SK-N-MC (cell line): ENCODE measurements at places on chromosomes 6 and 20.
A peak's percentile ranks its signal among the peaks of the same experiment; 100 is the strongest.

GRCh38 chr6:133964052-133964451 lies 11.0 kb downstream of the TBPL1 start:
- no peak for DNase-seq

DNA sequence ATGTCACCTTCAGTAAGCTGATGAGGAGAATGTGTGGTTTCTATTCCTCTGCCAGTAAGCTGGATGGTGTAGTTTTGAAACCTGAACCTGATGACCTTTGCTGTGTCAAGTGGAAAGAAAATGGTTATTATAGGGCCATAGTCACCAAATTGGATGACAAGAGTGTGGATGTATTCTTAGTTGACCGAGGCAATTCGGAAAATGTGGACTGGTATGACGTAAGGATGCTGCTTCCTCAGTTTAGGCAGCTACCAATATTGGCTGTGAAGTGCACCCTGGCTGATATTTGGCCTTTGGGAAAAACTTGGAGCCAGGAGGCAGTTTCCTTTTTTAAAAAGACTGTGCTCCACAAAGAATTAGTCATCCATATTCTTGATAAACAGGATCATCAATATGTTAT lies 2.0 kb downstream of the TDRD6 start:
- no peak for DNase-seq

GRCh38 chr6:11788043-11788442 lies 9.4 kb upstream of the ADTRP start:
- DNase-seq, result no peak

- DNase-seq, result no peak
Observed at GRCh38 chr6:67394254-67394653, 1240.8 kb upstream of the ADGRB3 start.

DNA sequence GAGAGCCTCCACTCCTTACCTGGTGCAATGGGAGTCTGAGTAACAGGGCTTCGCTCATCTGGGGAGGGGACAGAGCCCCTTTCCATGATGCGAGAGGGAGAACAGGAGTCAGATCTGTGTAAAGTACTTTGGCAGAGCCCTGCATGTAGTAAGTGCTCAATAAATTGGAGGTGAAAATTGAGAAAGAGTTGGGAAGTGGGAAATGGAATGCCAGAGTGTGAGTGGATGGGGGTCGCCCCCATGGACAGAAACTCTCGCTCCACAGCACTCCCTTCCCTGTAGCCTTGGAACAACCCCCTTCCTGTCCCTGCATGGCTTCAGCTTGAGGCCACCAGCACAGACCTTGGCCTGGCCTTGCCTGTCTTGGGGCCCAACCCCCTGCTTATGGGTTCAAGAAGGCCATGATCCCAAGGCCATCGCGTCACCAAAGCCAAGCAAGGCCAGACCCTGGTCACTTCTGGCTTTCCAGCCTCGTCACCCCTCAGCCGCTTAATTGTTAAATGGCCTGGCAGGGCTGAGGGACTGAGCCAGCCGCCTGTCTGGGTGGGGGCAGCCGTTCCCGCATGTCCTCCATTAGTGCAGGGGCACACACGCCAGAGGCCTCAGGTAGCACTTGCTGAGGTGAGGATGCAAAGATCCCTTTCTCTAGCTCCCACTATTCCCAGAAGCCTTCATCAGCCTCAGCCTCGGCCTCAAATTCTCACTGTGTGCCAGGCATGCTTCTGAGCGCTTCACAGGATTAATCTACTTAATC lies 93.7 kb upstream of the PTPN1 start:
- no peak for DNase-seq

DNA sequence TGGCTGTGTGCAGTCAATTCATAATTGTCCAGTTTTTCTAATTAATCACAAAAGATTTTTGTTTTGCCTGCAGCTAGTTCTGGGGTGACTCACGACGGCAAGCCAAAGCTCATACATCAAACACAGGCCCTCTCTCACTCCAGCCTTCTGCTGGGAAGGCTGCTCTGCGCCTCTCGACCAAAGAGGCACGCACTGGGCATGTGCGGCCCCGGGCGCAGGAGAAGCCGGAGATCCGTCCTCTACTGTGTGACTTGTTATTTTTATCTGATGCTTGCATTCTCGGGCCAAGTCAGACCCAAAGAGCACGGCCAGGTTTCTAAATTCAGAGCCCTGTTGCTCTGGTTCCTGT lies 98.5 kb downstream of the TFAP2A start:
- DNase-seq, result no peak

GRCh38 chr6:166333172-166333995 lies 9.0 kb downstream of the SFT2D1 start:
- DNase-seq, result no peak

DNA sequence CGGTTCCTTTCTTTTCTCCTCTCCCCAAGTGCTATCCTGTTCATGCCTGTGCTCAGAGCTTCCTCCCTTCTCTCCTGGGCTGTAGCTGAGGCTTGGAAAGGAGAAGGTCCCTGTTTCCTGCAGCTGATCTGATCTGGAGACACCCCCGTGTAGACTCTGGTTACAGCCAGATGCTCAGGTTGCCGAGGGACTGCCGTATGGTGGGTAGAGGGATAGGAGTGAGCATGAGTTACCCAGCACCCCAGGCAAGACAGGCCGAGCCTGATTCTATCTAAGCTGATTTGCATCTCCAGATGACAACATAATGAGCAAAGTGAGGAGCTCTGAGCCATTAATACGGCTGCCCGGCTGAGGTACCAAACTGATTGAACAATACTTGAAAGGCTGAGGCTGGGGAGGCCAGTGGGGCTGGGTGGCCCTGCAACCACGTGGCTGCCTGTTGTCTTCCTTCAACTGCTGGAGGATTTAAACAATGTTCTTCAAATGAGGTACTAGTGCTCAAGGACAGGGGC lies 91.8 kb downstream of the ASXL1 start:
- DNase-seq, result no peak

GRCh38 chr20:59737073-59737666 lies 132.8 kb downstream of the PHACTR3 start:
- no peak for DNase-seq

GRCh38 chr6:35484921-35485392 lies 11.9 kb downstream of the TEAD3 start:
- DNase-seq, result no peak

GRCh38 chr6:139367810-139368351 lies 6.6 kb downstream of the CITED2 start:
- peak; percentile 96 for DNase-seq

DNA sequence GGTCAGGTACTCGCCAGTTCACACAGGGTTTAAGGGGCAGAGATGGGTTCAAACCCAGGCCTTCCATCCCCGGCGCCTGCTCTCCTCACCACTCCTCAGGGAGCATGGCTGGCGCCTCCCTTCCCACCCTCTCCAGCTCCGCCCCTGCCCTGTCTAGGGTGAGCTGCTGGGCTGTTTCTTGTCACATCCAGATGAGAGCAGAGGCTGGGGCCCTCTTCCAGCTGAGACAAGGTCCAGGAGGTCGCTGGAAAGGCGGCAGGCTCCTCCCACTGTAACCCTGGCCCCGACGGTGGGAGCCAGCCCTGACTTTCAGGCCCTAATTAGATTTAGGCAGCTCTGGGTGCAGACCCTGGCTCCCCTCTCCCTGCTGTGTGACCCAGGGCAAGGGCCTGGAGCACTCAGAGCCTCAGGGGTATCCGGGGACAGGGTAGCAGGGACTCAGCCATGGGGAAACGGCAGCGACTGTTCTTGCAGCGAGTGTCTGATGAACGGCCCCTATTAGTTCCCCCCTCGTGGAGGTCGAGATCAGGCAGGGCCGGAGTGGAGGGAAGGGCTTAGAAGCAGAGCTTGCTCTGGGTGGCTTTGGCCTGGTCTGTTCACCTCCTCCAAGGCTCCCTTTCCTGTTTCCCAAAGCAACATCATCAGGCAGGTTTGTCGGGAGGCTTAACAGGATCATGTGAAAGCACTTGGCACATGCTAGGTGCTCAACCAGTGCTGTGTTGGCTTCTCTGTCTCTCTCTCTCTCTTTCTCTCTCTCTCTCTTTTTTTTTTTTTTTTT lies 33.4 kb downstream of the SNAI1 start:
- no peak for DNase-seq

GRCh38 chr20:1171461-1172093 lies 13.2 kb downstream of the TMEM74B start:
- peak; percentile 2 for DNase-seq

- no peak for DNase-seq
Observed at GRCh38 chr20:11219192-11219591, 545.4 kb upstream of the JAG1 start.

DNA sequence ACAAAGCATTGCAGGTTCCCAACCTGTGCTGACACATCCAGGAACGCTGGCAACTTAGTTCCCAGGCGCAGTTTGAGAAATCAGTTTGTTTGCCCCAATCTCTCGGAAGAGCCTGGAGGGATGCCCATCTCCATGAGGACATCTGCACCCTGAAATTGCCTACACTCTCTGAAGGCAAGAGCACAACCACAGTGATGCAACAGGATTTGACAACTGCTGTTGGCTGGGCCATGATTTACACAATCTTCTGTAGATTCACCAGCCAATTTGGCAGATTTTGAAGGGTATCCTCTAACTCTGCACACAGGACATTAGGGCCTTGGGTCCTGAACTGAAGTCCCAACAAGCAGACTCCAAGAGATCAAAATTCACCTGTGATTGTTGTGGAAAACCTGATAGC lies 3.4 kb downstream of the APMAP start:
- DNase-seq, result no peak

- no peak for DNase-seq
Observed at GRCh38 chr20:42510686-42511085, 679.0 kb downstream of the PTPRT start.

GRCh38 chr6:47182291-47182957 lies 127.3 kb downstream of the TNFRSF21 start:
- no peak for DNase-seq

GRCh38 chr6:113103634-113104361 lies 753.3 kb upstream of the MARCKS start:
- no peak for DNase-seq

GRCh38 chr20:53706008-53706465 lies 112.4 kb upstream of the ZNF217 start:
- no peak for DNase-seq

GRCh38 chr6:3142536-3142935 lies 14.8 kb downstream of the TUBB2A start:
- DNase-seq, result no peak

- no peak for DNase-seq
Observed at GRCh38 chr6:157941101-157941863, 40.4 kb upstream of the SYNJ2 start.

DNA sequence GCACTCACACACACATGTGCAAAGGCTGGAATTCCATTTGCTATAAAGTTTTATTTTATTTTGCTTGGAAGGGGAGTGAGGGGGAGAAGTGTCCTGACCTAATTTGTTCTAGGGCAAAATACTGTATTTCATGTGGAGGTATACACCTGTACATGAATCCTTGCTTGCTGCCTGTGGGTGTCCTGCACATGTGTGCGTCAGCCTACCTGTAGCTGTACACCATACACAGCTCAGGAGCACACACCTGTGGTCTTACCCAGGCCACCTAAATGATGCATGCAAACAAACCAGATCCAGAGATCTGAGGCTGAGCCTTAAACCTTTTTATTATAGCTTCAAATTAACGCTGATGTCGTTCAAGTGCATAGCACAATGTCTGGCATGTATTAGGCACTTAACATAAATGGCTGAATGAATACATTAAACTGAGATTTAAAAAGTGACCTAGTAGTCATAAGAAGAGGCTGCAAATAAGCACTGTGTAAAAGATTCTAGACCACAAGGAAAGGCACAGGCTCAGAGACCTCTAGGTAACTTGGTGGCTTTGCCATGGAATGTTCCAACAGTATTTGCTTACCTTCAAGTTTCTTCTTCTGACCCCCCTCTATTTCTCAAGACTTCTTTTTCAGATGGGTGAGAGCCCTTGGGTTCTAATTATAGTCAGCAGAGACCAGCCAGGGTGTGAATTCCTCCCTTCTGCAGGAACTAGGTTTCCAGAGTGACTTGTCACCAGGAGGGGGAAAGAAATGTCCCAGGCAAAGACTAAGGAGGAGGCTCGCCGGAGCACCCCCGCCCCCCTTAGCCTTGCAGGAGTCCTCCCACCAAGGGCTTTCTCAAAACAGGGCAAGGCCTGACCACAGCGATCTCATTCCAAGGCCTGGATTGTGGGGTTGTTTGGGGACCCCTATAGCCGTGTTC lies 13.4 kb downstream of the FOXC1 start:
- DNase-seq, result no peak

DNA sequence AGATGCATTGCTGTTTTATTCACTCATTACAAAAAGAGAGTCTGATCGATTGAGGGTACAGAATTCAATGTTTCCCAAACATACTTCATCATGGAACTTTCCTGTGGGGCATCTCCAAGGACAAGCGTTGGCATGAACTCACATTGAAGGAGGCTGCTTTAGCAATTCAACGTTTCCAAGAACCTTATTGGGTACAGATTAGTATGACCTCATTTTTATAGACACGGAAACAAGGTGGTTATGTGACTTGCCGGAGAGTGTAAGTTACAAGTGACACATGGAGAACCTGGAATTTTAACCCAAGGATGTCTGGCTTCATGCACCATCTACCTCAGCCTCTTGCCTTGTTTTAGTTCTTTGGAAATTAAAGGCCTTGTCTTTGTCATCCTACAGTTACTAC lies 8.8 kb downstream of the GPR31 start:
- DNase-seq, result no peak

DNA sequence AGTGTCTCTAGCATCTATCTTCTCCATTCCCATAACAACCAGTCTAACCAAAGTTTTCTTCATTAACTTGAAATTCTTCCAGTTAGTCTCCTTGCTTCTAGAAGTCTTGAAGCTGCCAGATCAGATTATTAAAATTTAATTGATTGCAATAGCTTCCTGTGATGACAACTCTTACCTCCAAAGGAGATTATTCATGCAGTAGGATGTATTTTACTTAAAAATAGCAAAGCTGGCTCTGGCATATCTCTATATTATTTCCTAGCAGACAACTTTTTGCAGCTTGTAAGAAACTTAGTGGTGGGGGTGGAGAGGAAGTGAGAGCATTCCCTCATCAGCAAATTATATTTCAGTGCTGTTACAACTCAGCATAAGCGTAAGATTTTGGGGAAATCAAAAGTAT lies 290.4 kb downstream of the GRIK2 start:
- peak; percentile 61 for DNase-seq

DNA sequence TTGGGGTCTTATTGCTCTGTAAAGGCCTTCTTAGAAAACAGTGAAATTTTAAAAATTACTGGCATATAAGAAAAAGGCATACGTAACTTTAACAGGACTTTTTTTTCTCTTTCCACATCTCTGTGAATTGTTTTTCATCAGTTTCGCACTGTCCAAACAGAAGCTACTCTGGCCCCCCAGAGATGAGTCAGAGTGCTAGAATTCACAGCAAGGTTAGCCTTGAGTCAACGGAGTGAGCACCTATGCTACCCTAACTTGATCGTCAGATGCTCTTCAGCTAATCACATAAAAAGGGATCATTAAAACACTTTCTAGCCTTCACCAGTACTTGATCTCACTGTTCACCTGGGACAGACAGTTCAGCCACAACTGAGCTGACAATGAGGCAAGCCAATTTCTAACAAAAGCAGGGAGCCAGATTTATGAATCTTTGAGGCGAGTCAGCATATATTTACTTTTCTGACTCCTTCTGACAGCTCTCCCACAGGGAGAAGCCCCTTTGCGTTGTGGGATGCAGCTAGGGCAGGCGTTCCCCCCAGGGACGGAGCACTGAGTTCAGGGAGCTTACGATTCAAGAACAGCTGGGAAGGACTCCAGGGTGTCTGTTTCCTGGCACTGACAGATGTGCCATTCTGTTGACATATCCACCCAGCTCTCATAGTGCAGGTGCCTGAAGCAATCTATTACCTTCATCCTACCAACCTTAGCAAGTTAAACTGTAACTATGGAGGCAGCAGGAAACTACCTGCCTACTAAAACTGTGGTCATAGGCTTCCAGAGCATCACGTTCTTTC lies 46.4 kb upstream of the SPDEF start:
- no peak for DNase-seq
